Esophagus mucosa (tissue), 1 donor: ENCODE measurements at places on chromosomes 4 and X.

DNA sequence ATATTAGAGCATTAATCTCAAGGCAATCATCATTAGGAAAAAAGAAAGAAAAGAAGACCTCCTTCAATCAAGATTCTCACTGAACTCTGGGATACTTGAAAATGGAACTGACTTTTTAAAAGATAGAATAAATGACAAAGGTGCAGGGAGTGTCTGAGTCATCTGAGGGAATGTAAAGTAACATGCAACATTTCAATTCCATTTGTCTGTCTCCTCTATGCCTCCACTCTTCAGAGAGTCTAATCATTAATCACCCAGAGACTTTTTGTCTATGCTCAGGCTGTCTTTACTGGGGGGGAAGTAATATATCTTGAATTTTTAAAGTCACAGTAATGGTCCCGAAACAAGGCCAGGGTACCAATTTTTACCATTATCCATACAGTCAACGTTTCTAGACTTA lies 55.0 kb upstream of the PACRGL start:
- no peak for ATAC-seq

DNA sequence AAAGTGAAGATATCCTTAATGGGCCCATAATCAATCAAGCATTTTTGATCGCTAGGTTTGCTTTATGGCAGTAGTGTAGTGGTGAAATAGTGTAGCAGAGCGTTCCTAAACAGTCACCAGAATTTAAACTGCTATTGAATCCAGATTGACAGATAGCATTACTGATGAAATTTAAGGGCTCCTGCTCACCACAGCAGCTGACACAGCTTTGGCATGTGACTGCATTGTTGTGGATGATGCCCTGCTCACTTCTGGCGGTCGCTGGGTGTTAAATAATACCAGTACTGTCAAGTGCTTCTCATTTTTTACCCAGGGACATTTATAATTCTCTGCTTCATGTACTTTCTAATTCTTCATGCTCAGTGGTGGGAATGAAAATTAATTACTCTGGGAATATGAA lies 102.0 kb upstream of the ARHGAP24 start:
- no peak for ATAC-seq

DNA sequence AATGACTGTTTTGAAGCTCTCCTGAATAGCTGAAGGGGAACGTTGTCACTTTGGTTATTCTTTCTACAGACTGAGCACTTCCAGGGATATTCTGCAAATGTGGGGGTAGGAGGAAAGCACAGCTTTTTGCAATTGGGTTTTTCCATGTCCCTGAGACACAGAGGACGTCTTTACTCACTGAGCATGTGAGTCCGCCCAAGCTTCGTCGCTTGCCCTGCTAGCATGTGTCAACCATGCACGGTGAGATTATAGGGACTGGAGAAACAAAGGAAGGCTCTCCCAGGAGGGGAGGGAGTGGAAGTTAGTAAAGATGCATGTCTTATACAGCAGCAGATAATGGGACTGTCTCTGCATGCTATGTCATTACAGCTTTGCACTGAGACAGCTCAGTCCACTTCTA lies 111.5 kb upstream of the SFRP2 start:
- ATAC-seq: no peak

- peak; percentile 78 for ATAC-seq
Measured at GRCh38 chr4:69823481-69824186, 36.3 kb downstream of the SULT1E1 start.

DNA sequence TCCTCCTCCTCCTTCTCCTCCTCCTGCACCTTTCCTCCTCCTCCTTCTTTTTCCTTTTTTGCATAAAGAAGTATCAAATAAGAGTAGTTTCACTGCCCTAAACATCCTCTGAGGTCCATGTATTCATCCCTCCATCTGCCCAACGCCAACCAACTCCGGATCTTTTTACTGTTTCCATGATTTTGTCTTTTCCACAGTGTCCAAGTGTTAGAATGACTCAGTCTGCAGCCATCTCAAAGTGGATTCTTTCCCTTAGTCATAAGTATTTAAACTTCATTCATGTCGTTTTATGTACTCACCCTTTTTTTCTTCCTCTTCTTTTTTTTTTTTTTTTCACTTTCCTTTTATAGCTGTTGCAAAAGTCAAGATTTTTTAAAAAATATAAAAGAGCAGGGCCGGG lies 12.9 kb downstream of the CSF2RA start:
- ATAC-seq: no peak

DNA sequence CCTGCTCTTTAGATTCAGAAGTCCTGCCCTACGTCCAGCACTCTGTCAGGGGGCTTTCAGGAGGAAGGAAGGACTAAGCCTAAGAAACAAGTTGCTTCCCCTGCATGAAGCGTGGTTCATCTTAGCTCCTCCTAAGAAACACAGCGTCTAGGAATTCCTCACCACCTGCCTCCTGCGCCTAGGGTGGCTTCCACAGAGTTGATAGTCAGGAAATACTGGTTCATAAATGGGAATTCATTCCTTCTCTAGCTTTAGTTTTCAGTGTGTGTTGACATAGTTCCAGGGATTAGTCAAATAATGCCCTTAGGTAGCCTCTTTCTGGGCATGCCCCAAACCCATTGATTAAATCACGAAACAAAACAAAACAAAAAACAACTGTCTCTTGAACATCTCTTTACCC lies 1.7 kb upstream of the MXRA5 start:
- peak; percentile 64 for ATAC-seq

DNA sequence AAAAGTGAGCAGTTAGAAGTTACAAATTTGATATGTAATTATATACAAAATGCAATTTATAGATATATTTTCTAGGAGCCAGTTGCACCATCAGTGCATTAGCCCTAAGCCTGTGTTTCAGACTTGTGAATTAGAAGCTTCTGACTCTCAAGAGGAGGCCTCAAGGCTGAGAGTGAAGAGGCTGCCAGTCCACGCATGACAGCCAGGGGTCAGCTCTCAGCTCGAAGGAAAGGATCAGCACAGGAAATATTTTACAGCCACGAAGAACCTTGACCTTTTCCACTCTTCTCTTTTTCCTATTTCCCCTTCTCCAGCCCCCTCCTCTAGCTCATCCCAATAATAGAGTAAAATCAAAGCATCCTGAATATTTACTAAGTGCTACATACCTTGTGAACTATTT lies 642.4 kb downstream of the TRIML1 start:
- ATAC-seq: no peak

DNA sequence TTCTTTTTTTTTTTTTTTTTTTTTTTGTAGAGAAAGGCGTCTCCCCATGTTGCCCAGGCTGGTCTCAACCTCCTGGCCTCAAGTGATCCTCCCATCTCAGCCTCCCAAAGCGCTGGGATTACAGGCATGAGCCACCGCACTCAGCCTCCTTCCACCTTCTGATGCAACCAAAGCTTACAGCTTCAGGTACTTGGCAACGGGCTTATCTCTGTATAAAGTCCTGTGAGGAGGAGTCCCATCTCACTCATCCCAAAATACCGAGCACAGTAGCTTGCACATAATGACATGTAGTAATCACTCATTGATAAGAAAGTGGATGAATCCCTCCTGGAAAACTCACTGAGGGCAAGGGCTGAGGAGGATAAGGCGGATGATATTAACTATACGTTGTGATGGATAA lies 19.1 kb downstream of the IRF2 start:
- no peak for ATAC-seq

DNA sequence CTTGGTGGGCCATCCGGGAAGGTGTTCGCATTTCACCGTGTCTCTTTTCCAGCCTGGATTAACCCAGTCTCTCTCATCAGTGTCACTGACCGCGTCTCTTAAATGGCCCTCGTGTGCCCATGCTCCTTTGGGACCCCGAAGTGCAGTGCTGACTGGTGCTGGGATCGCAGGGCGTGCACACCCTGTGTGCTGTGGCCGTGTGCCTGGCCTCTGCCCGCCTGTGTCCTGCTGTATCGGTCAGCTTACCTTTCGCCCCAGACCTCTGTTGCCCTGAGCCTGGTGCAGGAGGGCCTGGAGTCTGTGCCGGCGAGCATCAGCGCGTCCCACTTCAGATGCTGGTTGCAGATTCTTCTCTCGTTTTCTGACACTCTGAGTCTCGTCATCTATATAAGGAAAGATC lies 68.3 kb upstream of the HGFAC start:
- ATAC-seq: peak; percentile 5

DNA sequence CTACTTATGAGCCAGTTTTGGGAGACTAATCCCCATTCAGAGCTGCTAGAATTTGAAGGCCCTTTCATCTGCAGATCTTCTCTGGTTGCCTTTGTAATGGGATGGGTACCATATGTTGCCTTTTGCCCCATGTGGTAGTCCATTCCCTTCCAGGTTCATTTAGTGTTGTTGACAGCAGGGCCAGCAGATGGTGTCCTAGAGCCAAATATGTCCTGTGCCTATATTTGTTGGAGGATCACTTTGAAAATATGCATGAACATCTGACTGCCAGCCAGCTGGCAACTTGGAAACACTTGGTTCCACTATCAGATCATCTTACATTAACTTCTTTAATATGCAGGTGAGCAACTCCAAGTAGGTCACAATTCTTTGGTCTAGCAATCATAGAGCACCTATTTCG lies 30.4 kb downstream of the CFAP299 start:
- peak; percentile 80 for ATAC-seq

GRCh38 chrX:15781961-15782699 lies 8.2 kb upstream of the ZRSR2 start:
- ATAC-seq: no peak

- no peak for ATAC-seq
Measured at GRCh38 chr4:166153548-166153947, 280.5 kb downstream of the TLL1 start.

GRCh38 chr4:122604146-122604545 lies 16.7 kb downstream of the IL21 start:
- ATAC-seq: no peak

GRCh38 chr4:12703036-12703435 lies 781.1 kb downstream of the RAB28 start:
- no peak for ATAC-seq

DNA sequence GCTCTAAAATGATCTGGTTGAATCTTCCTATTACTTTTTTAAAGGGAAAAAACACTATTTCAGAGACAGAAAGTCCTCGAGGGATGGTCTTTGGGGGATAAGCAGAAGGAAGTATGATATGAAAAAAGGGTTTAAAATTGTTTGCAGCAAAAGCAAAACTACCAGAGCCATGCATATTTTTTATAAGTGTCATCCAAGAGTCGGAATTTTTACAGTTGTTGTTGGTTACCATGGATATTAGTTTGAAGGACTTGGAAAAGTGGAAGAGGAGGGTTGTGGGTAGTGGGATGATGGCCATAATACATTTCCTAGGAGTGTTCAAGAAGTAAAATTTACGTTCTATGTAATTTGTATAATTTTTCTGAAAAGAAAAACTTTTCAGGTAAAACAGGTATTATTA lies 134.4 kb downstream of the PCDH7 start:
- no peak for ATAC-seq

DNA sequence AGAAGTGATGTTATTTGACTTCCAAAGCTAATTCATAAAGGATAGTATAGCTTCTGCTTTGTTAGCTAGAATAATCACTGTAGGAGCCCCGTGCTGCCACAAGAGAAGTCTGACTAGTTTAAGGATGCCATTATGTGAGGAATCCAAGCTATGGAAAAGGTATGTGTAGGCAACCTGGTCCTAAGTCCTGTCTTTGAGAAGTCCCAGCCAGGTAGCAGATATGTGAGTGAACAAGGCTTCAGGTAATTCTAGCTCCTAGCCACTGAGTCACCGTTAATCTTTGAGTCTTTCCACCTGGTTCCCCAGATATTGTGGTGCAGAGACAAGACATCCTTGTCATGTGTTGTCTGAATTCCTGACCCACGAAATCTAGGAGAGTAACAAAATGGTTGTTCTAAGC lies 55.5 kb downstream of the BMP3 start:
- ATAC-seq: no peak

- peak; percentile 96 for ATAC-seq
Measured at GRCh38 chrX:65985922-65986588, 53.8 kb downstream of the VSIG4 start.

GRCh38 chr4:10891866-10892265 lies 207.3 kb upstream of the CLNK start:
- no peak for ATAC-seq

GRCh38 chrX:13994536-13995080 lies 35.1 kb downstream of the GEMIN8 start:
- no peak for ATAC-seq

DNA sequence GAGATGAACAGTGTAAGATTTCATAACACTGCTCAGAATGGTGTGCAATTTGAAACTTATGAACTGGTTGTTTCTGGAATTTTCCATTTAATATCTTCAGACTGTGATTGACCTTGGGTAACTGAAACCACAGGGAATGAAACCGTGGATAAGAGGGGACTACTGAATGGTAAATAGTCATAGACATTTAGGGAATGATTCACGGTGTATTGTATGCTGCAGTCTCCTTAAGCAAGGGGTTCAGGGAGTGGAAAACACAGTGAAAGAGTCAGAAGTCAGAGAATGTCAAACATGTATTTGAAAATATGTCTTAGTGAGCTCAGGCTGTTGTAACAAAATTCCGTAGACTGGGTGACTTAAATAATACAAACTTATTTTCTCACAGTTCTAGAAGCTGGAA lies 398.2 kb upstream of the DIPK2B start:
- ATAC-seq: no peak

DNA sequence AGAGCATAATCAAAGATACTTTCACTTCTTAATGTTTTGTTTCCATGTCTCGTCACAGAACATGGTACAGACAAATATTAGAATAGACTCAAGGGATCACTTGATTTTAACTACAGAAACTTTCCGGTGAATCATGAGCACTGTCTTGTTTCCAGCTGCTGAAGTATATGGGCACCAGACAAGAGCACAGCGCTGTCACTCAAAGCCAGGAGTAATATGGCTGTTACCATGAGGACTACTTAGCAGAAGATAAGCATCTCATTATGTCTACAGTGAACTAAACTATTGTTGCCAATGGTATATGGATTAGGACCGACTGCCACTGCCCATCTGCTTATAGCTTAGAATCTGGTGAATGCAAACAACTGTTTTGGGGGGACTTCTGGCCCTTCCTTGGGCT lies 34.3 kb downstream of the MECP2 start:
- no peak for ATAC-seq

GRCh38 chr4:41280010-41280409 lies 23.3 kb downstream of the UCHL1 start:
- ATAC-seq: no peak

GRCh38 chrX:21875013-21875412 lies 19.2 kb downstream of the YY2 start:
- ATAC-seq: no peak

- no peak for ATAC-seq
Measured at GRCh38 chr4:48228949-48229348, 40.7 kb downstream of the TEC start.
